Activated T-helper 17 cell treated with anti-CD3 and anti-CD28 coated beads, Interleukin-2, amount 50 U/mL, for 72 hours (primary cell): ENCODE measurements at places on chromosomes 4 and X. TPM values are rescaled to one million over a fixed set of nuclear protein-coding genes. Genes with fewer than 3 reads are reported as not detected.

The NEIL3 gene
- 23.1 TPM for total RNA-seq

The CHIC1 gene
- total RNA-seq = 8.3 TPM

The FAM47E gene
- total RNA-seq = not detected

The POF1B gene
- total RNA-seq = 0.24 TPM

The TRMT2B gene
- 25.7 TPM for total RNA-seq

The CT47B1 gene
- not detected for total RNA-seq

The ATP7A gene
- total RNA-seq = 9.5 TPM

The GPR173 gene
- total RNA-seq = not detected

The MAGEA2 gene
- total RNA-seq = not detected

The HAND2 gene
- total RNA-seq = not detected

The DGKK gene
- not detected for total RNA-seq

The CC2D2A gene
- total RNA-seq = not detected

The DAPP1 gene
- total RNA-seq = 52.9 TPM

The TLL1 gene
- total RNA-seq = not detected

The USP46 gene
- 10.1 TPM for total RNA-seq

The ZCCHC18 gene
- total RNA-seq = 2.0 TPM

The RTL9 gene
- not detected for total RNA-seq

The DCX gene
- not detected for total RNA-seq

The PLK4 gene
- total RNA-seq = 51.3 TPM

The BEND4 gene
- total RNA-seq = 0.32 TPM

The H2AZ1 gene
- total RNA-seq = 519 TPM
